ENCODE measurements at places on chromosomes 7 and 10.

- no peak for DNase-seq
Observed at GRCh38 chr7:116752305-116753074, 80.5 kb downstream of the MET start.

DNA sequence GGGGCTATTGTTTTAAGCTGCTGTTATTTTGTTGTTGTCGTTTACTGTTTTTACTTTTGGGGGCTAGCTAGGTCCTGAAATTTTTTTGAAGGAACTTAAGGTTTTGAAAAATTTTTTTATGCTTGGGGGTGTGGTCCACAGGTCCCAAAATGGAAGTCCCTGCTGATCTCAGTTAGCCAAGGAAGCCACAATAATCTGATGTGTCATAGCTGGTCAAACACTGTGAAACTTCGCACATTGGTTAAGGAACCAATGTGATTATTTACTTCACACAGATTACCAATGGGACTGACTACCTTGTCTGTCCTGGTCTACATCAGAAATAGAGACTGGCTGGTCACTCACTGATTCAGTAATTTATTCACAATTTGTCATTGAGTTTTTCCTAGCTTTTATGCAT lies 29.5 kb upstream of the HYCC1 start:
- no peak for DNase-seq

DNA sequence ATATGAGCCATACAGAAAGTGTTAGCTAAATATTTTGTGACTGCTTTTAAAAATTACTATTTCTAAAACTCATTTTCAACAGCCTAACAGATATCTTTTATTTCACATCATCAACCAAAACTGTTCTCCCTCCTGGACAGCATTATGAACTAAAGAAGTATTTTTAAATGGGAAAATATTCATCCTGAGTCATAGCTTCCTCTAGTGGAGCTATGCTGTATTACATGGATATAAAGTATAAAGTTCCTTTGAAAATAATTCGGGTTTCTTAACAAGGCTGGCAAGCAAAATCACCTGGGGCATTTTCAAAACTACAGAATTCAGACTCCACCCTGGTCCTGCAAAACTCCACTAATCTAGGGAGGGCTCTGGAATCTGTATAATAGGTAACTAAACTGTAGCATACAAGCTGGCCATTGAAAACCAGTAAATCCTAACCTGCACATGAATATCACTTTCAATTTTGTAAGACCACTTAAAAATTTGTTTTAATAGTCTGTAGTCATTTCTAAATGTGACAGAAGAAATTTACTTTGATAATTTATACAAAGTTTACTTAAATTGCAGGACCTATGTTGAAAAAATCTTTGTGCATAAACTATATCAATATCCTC lies 53.5 kb downstream of the SCIN start:
- DNase-seq: no peak

DNA sequence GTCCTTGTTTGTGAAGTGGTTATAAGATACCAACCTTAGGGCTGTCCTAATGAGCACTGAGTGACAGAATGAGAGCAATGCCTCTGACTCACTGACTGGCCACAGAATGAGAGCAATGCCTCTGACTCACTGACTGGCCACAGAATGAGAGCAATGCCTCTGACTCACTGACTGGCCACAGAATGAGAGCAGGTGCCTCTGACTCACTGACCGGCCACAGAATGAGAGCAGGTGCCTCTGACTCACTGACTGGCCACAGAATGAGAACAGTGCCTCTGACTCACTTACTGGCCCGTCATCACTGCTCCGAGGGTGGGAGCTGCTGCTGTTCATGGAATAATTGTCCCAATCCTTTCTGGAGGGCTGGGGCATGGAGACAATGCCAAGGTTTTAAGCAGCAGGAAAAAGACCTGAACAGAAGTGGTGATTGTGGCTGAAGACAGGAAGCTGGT lies 265.2 kb upstream of the PPP2R2D start:
- no peak for DNase-seq

DNA sequence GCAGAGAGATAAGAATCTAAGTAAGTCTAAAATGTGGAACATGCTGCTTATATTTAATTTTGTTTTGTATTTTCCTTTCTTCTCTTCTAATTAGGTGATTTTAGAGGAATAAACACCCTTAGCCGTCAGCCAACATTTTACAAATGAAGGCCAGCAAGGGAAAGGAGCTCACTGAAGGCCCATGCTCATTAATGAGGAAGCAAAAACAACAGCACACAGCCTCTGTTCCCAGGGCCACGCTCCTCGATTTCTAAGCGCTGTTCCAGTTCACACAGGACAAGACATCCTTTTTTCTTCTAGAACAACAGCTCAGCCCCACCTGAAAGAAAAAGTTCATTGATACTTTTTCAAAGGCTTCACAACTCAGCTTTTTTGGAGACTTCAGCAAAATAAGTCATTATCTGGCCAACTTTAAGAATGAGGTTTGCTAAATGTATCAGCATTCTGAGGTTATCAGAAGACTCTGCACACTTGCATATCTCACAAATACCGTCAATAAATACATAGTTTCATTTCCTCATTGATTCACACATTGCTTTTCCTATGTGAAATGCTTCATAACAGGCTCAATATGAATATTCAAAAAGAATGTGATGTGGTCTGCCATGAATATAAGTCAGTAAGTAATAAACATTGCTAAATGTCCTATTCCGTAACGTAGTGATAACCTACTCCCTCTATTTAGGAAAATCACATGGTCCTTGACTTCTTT lies 34.8 kb upstream of the SFMBT2 start:
- no peak for DNase-seq
